ENCODE measurements at places on chromosomes 13 and 19.
A peak's percentile ranks its signal among the peaks of the same experiment; 100 is the strongest.

DNA sequence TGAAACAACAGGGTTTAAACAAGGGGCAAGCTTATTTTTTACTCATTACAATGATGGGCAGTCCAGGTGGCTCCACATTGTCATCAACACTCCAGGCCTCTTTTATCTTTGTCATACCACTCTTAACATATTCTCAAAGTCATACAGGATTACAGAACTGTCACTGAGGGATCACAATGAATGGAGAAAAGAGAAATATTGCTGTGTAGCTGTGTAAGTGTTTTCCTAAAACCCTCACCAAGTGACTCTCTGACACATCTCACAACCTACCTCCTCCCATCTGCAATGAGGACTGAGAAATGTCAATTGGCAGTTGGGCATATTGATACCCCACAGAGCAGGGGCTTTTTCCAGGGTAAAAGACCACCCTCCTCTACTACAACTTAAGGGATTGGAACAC lies 562.1 kb downstream of the TBC1D4 start:
- no peak for DNase-seq

- peak; percentile 59 for DNase-seq
These were observed 4.4 kb upstream of the ATP1A3 start for GRCh38 chr19:41998246-41999020.

GRCh38 chr19:18879579-18880373 lies 16.2 kb downstream of the CERS1 start:
- peak; percentile 14 for DNase-seq

DNA sequence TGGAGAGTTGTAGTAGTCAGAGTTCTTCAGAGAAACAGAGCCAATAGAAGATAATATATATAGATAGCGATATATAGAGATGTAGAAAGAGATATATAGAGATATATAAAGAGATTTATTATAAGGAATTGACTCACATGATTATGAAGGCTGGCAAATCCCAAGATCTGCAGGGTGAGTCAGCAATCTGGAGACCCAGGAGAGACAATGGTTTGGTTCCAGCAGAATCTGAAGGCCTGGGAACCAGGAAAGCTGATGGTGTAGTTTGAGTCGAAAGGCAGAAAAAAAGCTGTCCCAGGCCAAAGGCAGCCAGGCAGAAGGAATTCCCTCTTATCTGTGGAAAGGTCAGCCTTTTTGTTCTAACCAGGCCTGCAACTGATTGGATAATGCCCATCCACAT lies 194.1 kb downstream of the NUFIP1 start:
- no peak for DNase-seq

GRCh38 chr13:85519363-85519762 lies 279.9 kb downstream of the SLITRK6 start:
- no peak for DNase-seq

DNA sequence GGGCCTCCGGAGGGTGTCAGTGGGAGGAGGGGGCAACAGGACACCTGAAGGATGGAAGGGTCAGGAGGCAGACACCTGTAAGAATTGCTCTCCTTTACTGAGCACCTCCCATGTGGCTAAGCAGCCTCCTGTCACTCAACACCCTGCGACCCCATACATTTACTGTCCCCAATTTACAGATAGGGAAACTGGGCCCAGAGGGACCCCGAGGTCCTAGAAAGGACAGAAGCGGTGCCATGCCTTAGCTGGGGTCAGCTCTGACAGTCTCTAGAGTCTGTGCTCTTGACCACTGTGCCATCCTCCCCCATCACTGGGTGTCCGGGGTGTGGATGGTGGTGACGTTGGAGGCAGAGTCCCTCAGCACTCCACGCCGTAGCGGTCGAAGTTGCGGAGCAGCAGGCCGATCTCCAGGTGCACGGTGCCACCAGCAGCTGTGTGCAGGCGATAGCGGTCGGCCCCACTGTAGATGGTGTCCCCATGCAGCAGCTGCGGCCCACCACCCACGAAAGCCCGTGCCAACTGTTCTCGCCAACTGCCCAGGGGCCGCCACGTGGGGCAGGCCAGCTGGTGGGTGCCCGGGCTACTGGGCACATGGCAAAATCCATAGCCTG lies 726 bp upstream of the TGFB1 start:
- DNase-seq = no peak

- DNase-seq = peak; percentile 86
These were observed 20.6 kb upstream of the CABP5 start for GRCh38 chr19:48064509-48064908.

DNA sequence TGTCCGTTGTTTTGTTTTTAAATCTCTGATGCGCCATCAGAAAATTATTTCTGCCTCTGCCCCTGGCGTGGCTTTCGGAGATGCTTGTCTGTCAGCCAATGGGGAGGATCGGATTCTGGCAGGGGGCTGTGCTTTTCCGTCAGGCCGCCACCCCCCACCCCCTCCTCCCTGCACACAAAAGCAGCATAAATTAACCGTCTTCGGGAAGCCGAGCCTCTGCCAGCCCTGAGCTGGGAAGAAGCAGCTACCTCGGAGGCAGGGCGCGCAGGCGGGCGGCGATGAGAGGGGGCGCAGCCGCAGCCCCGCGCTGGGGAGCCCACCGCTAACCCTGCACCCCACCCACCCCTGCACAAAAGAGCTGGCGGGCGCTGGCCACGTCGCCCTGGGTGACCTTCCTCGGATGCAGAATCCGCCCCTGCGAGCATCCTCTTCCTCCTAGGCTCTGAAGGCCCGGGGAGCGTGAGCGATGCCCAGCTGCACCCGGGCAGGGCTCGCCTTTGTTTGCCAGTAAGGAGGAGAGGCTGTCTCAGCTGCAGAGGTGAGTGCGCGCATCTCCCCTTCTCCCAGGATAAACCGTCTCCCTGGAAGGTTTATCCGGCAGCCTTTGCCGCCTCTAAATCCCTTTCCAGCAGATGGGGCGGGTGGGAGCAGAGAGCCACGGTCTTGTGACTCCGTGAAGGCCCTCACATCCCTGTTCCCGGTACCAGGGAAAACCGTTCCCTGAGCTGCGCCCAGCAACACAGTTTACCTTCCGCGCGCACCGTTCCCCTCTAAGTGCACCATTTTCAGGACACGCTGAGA lies at the start of gene ATCAY:
Gene ATCAY, plus strand, starts transcription at position 215 of the 801 bp plus-strand sequence. CDS start 5,083 bp downstream, outside the sequence.
- DNase-seq = no peak

- DNase-seq = no peak
These were observed 29.3 kb downstream of the MZT1 start for GRCh38 chr13:72698164-72698563.

DNA sequence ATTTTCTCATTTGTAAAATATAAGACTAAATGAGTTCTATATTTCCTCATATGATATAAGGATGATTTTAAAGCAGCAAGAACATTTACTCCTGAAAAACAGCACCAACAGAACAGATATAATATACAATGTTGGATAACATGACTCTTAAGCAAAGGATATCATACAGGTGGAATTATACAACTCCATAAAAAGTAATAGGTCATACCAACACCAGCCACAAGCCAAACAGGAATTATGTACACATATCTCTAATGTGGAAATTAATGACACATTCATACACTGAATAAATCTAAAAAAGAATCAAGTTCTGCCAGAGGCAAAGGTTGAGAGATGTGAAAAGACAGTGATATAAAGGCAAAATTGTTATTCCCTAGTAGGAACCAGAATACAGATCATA lies 25.9 kb downstream of the INTS6 start:
- no peak for DNase-seq

DNA sequence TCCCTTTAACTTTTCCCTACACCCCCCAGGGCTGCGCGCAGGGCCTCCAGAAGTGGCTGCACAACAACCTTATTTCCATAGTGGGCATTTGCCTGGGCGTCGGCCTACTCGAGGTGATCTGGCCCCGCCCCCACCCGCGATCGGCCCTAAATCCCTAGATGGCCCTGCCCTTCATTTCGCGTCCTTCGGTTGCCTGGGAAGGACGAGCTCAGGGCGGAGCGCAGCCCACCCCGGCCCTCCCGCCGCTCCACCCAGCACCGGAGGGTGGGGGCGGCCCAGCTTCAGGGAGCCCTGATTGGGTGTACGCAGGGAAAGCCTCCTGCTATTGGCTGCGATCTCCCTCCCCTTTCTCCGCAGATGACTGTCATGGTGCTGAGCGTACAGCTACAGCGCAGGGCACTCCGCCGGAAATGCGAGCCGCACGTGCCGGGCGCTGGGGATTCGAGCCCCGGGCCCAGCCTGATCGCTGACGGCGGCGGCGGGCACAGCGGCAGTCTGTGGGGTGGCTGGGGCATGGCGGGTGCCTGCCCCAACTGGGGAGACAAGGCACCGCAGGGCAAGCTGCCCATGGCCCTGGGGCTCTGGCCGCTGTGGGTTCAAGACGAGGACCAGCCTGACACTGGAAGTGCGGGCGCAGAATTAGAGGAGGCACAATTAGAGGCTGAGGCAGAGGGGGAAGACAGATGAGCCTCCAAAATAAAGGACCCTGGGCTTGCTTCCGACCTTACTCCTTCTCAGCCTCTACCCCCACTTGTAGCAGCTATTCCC lies 4.3 kb downstream of the CD37 start:
- DNase-seq = peak; percentile 95

GRCh38 chr13:101917833-101918661 lies 465.6 kb downstream of the ITGBL1 start:
- no peak for DNase-seq

- peak; percentile 14 for DNase-seq
These were observed 2.1 kb downstream of the POU4F1 start for GRCh38 chr13:78601124-78601873.

DNA sequence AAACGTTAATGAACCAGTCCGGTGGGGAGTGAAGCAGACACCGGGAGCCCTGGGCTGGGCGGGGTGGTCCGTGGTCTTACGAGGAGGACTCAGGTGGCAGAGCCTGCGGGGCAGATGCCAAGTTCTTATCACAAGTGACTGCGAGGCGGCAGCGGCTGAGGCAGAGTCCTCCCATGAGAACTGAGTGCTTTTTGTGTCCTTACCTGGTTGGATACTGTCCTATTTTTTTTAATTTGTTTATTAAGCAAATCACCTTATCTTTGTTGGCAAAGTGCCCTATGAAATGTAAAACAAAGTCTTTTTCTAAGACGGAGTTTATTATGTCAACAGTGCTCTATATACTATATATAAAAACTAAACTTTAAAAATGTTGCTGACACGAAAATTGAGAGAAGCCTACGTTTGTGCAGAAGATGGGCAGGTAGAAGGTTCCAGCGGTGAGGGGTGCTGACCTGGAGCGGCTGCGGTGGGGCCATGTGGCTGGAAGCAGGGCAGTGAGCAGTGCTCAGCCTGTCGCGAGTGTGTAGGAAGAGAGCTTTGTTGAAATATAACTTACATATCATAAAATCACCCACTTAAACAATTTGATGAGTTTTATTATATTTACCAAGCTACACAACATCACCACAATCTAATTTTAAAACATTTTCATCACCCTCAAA lies 82.2 kb downstream of the ATP11A start:
- DNase-seq = no peak

GRCh38 chr13:97460004-97460775 lies 26.2 kb downstream of the RAP2A start:
- peak; percentile 34 for DNase-seq

- DNase-seq = no peak
These were observed 60.1 kb downstream of the PEPD start for GRCh38 chr19:33461256-33462111.

DNA sequence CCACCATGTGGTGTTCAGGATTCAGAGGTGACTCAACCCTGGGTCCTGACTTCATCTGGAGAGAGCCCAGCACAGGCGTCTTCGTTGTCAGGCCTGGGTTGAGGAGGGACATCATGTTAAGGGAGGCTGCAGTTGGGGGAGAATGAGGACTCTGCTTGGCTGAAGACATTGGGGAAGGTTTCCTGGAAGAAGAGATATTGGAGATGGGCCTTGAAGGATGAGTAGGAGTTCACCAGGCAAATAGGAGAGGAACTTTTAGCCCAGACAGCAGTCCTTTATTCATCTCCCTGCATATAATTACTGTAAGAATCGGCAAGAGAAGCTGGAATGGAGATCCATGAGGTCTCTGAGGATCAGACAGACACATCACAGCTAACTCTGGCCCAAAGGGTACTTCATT lies 38.9 kb downstream of the VAV1 start:
- DNase-seq = no peak

DNA sequence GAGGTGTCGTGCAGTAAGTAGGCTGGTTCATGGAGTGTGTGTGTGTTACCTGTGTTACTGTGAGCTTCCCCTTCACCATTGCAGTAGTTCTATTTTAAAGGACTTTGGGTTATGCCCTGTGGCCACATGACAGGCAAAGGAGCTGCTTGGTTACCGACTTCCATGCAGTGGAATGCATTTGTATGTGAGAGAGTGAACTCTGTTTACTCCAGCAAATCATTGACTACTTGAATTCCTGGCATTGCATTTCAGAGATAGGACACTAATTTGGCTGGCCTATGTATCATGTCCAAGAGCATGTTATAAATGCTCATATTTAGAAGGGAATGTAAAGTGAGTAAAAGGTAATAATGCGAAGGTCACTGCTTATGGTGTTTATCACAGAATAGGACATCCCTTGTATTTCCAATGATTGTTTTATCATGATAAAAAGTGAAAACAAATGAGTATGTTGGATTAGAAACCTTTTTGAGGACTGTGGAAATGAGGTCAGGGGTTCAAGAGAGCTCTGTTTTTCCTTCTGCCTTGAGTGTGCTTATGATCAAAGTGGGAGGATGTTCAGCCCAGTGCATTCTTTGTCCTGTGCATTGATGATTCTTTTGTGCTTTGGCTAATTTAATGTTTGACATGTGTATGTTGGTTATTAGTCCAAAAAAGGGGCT lies 156.5 kb downstream of the LMO7 start:
- peak; percentile 74 for DNase-seq

DNA sequence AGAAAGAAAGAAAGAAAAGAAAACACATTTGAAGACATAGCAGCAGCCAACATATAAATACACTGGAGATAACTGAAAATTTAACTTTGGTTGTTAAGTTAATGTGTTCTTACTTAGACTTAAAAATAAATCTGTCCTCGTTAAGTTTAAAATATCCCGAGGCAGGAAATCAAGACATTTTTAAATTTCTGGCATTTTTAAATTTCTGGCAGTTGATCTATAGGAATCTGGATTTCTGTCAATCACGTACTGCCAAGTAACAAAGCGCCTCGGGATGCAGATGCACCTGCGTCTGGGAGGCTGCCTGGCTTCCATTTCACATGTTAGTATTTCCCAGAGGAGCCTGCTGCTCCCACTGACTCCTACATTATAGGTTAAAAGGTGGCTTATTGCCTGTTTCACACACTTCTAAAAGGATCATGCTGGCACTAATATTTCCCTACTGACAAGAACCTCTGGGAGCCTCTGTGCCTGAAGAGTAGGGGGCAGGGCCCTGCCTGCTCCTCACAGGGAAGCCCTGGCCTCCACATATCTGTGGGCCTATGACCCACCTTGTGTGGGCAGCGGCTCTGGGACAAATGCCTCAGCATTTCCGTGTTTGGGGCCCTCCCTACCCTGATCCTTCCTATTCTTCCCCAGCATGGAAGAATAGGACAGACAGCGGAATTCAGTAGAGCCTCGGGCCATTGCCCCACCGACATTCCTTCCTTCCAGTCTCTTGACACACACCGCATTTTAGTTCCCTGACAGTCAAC lies 62.8 kb upstream of the ATP12A start:
- DNase-seq = no peak

DNA sequence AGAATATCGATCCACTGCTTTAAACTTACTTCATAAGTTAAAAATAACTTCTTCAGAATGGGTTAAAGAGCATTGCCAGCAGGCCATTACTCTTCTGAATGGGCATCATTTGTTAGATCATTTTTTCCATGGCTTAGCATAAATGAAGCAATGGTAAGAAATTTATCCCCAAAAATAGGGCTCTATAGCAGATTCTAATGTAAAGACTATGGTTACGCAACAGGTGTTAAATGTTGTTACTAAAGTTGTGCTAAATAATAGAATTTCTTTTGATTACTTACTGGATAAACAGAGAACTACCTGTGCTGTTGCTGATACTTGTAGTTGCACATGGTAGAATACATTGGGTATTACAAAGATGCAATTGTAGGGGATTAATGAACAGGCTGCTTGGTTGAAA lies 15.9 kb upstream of the ZNF98 start:
- DNase-seq = no peak

- DNase-seq = peak; percentile 17
These were observed at the start of gene TMEM272 for GRCh38 chr13:51844862-51845573. Gene TMEM272 (minus strand): TSS chr13:51845177. CDS start chr13:51838530, 6,647 bp downstream.

Data from iris pigment epithelial cell (primary cell).